ENCODE measurements at places on chromosomes 11 and 22.

GRCh38 chr11:37141707-37142106 lies 543.7 kb upstream of the RAG2 start:
- no peak for DNase-seq

DNA sequence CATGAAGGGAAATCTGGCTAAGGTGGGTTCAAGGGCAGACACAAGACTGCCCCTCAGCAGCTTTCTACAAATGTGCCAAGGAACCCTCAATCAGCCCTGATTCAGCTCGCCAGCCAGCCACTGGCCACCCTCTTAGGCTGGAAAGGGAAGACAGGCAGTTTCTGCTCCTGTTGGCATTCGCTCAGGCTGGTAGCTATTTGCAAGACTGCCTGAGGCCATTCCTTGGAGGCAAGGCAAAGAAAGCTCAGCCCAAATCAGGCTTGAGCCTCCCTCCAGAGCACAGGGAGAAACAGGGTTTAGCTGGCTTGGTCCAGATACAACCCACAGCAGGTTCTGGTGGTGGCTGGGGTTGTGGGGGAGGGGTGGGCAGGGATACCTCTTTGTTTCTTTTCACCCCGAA lies 19.2 kb downstream of the TP53I11 start:
- DNase-seq = no peak

DNA sequence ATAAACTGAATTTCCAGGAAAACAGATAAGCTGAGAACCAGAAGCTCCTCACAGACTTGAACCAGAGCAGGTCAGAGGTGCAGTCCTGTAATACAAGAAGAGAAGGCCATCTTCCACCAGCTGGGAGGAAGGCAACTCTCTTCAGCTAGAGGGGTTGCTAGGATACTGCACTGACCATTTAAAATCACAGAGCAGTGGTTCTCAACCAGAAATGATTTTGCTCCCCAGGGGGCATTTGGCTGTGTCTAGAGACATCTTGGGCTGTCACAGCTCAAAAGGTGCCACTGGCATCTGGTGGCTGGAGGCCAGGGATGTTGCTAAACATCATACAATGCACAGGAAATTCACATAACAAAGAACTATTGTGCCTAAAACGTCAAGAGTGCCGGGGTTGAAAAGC lies 17.2 kb downstream of the OPCML start:
- no peak for DNase-seq

GRCh38 chr11:134905517-134905916 lies 493.5 kb upstream of the B3GAT1 start:
- DNase-seq = no peak

- DNase-seq = no peak
These were observed 7.7 kb downstream of the THYN1 start for GRCh38 chr11:134245434-134245833.

- no peak for DNase-seq
These were observed 53.4 kb downstream of the GRAMD1B start for GRCh38 chr11:123483466-123483865.

DNA sequence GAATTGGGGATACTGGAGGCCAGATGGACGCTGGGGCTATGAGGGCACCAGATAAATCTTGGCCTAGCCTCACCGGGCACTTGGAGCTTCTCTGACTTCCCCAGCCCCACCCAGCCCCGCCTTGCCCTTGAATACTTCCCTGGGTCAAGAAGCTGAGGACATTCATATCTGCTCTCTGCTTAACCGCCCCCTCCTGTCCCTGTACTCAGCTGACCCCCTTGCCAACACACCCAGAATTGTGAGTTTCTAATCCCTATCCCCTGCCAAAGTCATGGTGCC lies 22.0 kb downstream of the FADS3 start:
- no peak for DNase-seq

GRCh38 chr11:109062445-109062844 lies 359.5 kb upstream of the C11orf87 start:
- DNase-seq = no peak

GRCh38 chr11:2768471-2769408 lies 68.9 kb upstream of the KCNQ1OT1 start:
- no peak for DNase-seq

- DNase-seq = no peak
These were observed 7.3 kb downstream of the SELENOM start for GRCh38 chr22:31099841-31100761.

GRCh38 chr11:17551347-17552040 lies 4.4 kb downstream of the OTOG start:
- DNase-seq = no peak

DNA sequence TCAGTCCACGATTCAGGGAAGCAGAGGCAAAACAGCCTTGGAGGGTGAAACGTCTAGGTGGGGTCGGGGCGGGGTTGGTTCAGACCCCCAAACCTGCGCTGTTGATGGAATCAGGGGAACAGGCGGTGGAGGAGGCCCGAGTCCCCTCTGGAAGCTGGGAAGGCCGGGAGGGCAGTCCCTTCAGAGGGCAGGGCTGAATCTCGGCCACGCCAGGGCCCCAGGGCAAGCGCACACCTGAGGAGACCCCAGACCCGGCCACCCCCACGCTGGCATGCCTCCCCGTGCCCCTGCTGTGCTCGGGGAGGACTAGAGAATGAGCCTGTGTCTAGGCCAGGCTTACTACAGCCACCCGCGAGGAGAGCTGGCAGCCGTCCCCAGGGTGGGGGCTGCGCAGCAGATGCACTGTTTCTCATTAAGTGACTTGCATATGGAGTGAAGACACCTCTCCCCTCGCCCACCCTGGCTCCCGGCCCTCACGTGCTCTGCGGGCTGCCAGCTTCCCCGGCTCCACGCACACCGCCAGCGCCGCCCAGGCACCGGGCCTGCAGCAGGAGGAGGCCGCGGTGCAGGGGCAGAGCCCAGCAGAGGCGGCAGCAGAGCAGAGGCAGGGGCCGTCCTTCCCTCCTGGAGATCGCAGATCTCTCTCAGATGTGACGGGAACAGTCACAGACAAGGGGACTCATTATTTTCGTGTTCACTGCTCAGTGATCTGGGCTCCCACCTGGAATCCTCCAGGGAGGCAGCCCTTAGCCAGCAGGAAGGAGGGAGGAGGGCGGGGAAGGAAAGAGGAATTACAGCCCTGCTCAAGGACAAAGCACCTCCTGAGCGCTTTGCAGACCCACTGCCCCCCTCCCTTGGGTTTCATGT lies 47.1 kb upstream of the OPCML start:
- DNase-seq = no peak

DNA sequence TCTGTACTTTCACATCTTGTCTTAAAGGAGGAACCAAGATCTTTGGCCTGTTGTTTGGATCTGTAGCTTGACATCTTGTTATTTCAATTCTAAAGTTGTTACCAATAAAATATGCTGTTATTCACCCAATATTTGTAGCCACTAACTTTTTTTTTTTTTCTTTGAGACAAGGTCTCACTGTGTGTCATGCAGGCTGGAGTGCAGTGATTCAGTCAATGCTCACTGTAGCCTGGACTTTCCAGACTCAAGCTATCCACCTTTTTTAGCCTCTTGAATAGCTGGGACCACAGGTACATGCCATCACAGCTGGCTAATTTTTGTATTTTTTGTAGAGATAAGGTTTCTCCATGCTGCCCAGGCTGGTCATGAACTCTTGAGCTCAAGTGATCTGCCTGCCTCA lies 769.4 kb downstream of the DLG2 start:
- no peak for DNase-seq

GRCh38 chr11:1743585-1744136 lies 6.7 kb downstream of the IFITM10 start:
- no peak for DNase-seq

GRCh38 chr22:20315337-20316216 lies 4.3 kb downstream of the DGCR6L start:
- DNase-seq = no peak

- no peak for DNase-seq
These were observed 67.2 kb downstream of the SPATA19 start for GRCh38 chr11:133778161-133778560.
